GM23248 (cell line): ENCODE measurements at places on chromosomes 3 and 15.
A peak's percentile ranks its signal among the peaks of the same experiment; 100 is the strongest.

DNA sequence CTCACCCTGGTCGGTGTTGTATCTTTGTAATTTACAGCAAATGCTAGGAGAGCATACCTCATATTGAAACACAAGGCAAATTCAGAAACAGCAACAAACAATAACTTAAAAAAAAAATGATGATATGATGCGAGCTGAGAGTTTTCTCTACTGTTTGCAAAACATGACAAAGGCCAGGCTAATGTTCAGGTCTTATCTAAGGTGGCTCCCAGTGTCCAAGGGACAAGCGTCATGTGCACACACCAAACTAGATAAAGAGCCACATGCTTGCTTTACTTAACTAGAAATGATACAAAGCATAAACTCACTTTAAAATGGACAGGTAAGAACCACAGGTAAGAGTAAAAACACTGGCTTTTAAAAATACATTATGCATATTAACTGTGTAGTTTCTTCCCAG is 375.9 kb downstream of the FOXP1 start:
- no peak for DNase-seq

GRCh38 chr3:140922634-140923033 is 19.0 kb upstream of the SLC25A36 start:
- DNase-seq: peak; percentile 58

GRCh38 chr15:66369773-66370651 is 13.5 kb upstream of the TIPIN start:
- peak; percentile 2 for DNase-seq

- DNase-seq: peak; percentile 30
Measured at GRCh38 chr3:173920386-173920785, 522.8 kb downstream of the NLGN1 start.

- DNase-seq: no peak
Measured at GRCh38 chr15:62413786-62414185, 248.7 kb upstream of the C2CD4B start.

DNA sequence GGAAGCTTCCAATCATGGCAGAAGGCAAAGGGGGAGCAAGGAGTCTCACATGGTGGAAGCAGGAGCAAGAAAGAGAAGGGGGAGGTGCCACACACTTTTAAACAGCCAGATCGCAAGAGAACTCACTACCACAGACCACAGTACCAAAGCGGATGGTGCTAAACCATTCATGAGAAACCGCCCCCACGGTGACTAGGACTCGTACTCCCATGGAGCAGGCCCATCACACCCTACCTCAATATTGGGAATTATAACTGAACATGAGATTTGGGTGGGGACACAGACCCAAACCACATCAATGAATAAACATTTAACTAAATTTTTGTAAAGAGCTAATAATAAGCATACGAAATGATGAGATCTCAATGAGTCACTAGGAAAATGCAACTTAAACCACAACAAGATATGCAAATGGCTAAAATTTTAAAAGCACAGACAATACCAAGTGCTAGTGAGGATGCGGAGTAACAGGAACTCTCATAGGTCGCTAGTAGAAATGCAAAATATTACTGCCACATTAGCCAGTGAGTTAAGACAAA is 10.0 kb downstream of the MRPS25 start:
- peak; percentile 57 for DNase-seq

DNA sequence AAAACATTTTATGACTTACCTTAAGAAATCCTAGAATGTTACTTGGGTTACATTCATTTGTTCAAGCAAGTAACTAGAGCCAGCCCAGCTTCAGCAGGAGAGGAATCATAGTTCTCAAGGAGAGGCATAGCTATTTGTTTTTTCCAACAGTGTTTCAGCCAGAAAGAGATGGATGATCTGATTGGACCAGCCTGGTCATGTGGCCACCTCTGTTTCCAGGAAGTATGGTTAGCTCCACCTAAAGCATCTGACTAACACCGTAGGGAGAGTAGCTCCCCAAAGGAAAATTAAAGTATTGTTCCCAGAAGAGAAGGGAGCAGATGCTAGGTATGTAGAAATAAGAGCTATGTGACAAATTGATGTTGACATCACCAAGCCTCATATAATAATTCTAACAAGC is 417.1 kb downstream of the TAFA4 start:
- no peak for DNase-seq
